Activated CD8-positive, alpha-beta memory T cell treated with anti-CD3 and anti-CD28 coated beads for 4 hours (primary cell): ENCODE measurements at places on chromosomes 4 and X.

DNA sequence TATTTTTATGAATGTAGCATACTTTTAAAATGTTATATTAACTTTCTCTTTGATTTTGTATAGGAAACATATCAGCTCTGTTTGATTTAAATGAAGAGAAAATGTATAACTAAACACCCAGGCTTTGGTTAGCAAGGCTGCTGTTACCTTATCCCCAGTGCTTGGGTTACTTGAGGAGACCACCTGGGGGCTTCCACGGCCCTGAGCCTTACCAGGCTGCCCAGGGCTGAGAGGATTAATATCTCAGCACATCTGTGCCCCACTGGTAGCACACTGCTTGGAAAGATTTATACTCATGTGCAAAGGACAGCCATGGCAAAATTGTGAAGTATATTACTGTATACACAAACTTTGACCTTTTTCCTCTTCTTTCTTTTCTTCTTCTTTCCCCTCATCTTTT, 752.9 kb downstream of the RAPGEF2 start:
- no peak for DNase-seq

- peak; percentile 3 for DNase-seq
These were observed 645 bp upstream of the RAB28 start for GRCh38 chr4:13484749-13485221.

GRCh38 chr4:25970691-25971432, 56.8 kb downstream of the SMIM20 start:
- DNase-seq, result no peak

GRCh38 chr4:17380347-17380746, 131.5 kb downstream of the QDPR start:
- DNase-seq, result no peak

DNA sequence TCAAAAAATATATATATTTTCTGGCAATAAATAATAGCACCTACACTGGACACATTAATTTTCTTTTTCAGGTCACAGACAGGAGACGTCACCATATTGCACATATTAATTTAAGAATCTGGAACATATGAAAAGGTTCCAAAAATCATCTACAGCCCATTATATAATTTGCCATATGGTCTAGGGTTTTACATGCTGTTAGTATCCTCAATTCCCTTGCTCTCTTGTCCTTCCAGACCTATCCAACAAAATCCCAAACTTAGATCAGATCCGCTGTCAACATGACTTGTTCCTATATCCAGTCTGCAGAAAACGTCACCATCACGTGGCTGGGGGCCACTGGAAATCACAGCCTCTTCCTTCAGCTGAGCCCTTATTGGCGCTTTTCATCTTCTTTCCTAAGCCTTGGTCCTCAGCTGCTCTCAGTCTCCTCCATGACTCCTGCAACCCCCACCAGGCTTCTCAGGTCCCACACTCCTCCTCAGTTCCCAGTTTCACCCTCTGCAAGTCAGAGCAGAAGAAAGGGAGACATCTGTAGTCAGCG, 192.0 kb upstream of the GATB start:
- no peak for DNase-seq

DNA sequence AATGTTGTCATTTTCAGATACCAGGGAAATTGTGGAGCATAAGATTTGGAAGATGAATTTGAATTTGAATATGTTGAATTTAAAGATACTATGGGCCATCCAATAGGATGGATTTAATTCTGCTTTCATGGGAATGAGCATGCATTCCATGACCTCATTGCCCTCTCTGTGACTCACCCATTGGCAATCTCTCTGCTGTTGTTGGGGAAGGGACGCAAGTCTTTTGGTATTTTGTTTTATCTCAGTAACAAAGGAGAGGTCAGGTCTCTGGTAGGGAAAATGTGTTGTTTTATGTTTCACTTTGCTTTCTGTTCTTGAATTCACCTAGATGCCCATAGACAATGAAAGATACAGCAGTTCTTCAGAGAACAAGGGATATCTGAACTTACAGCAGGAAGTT, 42.1 kb upstream of the MAGEA4 start:
- no peak for DNase-seq

DNA sequence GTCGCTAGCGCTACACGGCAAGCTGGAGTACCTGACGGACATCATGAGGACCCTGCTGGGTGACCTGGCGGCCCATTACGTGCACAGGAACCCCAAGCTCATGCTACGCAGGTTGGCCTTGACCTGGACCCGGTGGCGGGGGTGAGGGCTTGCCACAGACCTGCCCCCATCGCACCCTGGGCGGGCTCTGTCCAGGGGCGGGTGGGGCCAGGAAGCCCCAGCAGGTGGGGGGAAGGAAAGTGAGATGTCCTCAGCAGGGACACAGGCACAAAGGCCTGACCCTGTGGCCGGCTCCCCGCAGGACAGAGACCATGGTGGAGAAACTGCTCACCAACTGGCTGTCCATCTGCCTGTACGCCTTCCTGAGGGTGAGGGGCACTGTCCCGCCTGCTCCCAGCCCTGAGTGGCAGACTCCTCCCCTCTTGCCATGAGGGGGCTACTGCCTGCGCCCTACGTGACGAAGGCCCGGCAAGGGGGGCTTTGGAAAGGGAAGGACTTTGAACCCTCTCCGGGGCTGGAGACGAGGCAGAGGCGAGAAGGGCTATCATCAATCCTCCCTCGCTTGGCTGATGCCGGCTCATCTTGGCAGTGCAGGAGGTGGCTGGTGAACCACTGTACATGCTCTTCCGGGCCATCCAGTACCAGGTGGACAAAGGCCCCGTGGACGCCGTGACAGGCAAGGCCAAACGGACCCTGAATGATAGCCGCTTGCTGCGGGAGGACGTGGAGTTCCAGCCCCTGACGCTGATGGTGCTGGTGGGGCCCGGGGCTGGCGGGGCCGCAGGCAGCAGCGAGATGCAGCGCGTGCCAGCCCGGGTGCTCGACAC, 5.3 kb upstream of the SRPK3 start:
- DNase-seq, result no peak

- DNase-seq, result no peak
These were observed 638.7 kb downstream of the PCDH18 start for GRCh38 chr4:136893573-136893972.

DNA sequence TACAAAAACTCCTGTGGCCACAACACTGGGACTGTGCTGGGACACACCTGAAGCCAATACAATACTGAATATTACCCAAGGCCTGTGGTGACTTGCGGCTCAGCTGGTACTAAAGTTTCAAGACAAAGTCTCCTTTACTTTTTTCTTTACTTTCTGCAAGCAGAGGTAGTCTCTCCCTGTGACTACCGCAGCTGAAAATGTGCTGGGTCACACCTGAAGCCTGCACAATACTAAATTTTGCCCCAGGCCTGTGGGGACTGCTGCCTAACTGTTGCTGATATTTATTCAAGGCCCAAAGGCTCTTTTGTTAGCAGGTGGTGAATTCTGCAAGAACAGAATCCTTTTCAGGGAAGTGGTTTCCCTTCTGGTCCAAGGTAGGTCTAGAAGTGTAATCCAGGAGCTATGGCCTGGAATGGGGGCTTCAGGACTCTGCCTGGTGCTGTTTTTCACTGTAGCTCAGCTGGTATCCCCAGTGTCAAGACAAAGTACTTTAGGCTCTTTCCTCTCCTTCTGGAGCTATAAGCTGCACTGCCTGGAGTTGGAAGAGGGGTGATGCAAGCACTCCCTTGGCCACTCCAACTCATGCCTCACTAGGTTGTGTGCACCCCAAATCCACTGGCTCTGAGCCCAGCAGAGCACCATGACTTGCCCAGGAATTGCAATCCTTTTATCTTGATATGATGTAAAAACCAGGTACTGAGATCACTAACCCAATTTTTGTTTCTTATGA, 489.4 kb downstream of the TECRL start:
- no peak for DNase-seq

DNA sequence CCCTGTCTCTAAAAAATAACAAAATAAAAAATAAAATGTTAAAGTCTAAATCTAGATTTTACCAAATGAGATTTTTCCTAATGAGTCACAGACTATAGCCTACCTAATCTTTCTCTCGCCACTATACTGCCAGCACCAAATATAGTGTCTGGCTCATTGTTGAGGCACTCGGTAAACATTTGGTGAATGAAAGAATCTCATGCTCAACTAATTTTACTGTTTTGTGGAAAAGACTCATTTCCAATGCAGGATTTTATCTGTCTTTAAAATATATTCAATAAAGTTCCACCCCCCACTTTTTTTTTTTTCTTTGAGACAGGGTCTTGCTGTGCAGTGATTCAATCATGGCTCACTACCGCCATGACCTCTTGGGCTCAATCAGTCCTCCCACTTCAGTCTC, 71.5 kb downstream of the PLS3 start:
- no peak for DNase-seq

- DNase-seq, result no peak
These were observed 86.7 kb downstream of the RFC1 start for GRCh38 chr4:39279416-39279815.

GRCh38 chrX:10979956-10980355, 131.2 kb upstream of the HCCS start:
- DNase-seq, result no peak

DNA sequence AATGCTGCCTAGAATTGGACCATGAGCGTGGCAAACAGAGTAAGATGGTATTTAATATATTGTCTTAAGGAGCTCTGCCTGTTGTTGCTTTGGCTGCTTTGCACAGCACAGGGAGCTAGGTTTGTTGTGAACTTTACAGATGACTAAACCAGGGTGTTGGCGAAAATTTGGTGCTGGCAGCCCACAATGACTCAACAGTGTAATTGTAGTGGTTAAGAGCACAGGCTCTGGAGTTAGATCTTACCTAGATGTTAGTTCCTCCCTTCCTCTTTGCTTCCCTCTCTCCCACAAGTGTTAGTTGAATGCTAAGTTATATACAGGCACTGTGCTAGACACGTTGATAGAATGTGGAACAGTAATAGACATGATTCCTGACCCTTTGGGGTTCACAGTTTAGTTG, 128.9 kb upstream of the TRPC5 start:
- no peak for DNase-seq

GRCh38 chr4:1205586-1206298, 33.4 kb upstream of the SPON2 start:
- DNase-seq, result no peak

DNA sequence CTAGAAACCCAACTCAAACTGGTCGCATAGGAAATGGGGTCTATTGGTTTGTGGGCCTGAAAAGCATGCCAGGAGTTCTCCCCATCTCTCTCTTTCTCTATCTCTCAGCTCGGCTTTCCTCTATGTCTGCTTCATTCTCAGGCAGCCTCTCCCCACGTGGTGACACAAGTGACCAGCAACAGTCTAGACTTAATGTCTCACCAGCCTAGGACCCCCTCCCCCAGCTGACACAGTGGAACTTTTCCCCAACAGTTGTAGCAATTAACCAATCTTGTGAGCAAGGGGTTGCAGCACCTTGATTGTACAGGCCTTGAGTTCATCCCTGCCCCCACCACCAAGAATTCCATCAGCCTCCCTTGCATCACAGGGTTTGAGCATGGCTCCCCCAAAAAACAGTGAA, 159.8 kb upstream of the KIT start:
- DNase-seq, result no peak

DNA sequence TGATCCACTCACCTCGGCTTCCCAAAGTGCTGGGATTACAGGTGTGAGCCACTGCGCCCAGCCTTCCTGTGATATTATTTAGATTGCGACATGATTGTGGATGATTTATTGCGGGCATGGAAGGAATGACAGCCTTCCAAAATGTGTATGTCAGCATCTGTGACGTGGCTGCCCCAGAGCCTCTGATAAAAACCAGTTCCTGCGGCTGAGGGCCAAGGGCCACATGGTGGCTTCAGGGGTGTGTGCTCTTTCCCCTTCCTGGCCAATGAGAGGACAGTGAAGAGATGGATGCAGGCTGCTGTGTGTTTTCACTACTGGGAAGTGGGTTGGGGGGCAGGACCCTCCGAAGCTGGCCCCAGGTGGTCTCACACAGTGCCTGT, 57.4 kb upstream of the HGFAC start:
- no peak for DNase-seq

DNA sequence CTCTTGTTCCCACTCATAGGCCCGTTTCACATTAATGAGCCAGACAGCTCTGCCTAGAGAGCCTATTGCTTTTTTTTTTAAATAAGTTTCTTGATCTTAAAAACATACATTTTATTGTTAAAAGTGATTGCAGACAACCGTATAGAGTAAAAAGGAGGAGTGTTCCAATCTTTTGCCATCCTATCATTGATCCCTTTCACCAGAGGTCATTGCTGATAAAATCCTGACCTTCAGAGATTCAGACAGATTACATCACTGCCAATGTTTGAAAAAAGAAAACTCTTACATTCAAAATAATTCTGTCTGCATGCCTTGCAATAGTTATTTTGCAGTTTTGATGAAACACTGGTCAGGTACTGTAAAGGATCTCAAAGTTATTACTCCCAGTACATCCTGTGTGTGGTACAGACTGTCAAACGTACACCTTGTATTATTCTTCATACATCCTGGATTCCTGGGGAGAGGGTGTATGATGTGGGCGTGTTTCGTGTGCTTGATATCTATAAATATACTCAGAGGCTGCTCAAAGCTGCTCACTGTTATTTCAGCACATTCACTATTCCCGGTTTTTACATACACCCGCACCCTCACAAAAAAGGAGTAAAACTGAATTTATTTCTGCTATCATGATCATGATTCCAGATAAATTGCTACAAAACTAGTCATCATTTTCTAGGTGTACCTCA, 15.4 kb upstream of the KLHL2 start:
- DNase-seq, result no peak

GRCh38 chrX:132090403-132091159, 37.2 kb downstream of the FRMD7 start:
- DNase-seq, result no peak

DNA sequence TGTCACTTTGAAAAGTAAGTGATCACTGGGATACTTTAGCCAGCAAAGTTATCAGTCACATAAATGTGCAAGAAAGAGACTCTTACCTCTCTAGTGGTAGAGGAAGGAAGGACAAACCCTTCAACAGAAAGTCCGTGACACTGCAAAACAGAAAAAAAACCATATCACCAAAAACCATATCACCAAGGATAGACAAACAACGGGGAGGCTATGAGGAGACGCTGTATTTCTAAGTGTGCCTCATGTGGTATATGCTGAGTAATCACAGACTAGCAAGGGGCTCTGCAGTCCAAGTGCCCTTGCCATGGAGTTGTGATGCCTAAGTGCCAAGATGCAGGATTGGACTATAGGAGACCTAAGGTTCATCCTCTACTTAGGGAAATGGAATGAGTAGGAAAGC, 11.5 kb upstream of the HDAC8 start:
- no peak for DNase-seq

DNA sequence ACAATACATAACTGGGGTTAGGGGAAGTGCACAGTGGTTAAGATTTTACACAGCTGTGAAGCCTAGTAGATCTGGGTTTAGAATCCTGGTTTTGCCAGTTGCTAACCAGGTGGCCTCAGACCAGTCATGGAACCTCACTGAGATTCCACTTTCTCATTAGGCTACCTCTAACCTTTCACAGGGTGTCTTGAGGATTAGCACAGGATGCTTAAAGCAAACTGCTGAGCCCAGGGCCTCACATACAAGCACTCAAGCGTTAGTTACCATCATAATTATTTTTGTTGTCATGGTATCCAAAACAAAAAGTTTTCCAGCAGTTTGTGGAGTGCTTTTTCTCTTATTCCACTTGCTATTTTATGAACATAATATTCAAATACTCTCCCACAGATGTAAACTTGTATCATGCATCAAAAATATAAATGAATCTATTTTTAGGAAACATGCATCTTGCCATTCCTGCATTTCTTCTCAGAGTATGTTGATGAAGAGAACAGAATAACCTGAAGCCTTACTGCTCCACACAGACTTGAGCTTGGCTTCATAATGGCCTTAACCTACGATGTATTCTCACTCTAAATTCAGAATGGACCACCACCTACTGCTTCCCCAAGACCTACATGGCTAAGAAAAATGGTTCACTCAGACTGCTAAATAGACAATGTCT, 12.6 kb downstream of the AP1S2 start:
- no peak for DNase-seq
